ENCODE measurements at places on chromosomes 1 and 21. TPM values are rescaled to one million over a fixed set of nuclear protein-coding genes. Genes with fewer than 3 reads are reported as not detected.

Gene IFNAR1
- total RNA-seq: 6.8 TPM

- DNase-seq: no peak
These were observed 91.1 kb downstream of the PTPRU start for GRCh38 chr1:29327223-29327935.

DNA sequence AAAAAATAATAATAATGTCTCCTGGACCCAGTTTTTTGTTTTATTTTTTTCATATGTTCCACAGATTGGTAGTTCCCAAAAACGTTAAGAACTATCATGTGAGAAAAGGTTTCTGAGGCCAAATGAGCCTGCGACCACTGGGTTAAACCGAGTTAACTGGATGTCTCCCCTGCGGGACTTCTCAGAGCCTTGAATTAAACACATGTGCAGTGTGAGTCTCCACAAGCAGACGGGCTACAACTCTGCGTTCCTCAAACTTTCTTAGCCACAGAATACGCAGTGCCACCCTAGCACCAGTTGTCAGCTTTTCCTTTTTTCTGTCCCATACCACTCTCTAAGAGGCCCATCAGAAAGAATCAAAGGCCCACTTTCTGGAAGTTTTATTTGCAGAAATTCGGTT lies 97.9 kb downstream of the LACTBL1 start:
- DNase-seq: no peak

- peak; percentile 64 for DNase-seq
These were observed 12.6 kb downstream of the DFFB start for GRCh38 chr1:3869751-3870301.

- no peak for DNase-seq
These were observed 115.1 kb upstream of the CHODL start for GRCh38 chr21:18129526-18129925.

- DNase-seq: no peak
These were observed 164.8 kb upstream of the COL6A1 start for GRCh38 chr21:45816794-45817193.

All from HT-29 (cell line).